Epithelial cell of proximal tubule (primary cell): ENCODE measurements at places on chromosomes 4 and X. TPM values are rescaled to one million over a fixed set of nuclear protein-coding genes. Genes with fewer than 3 reads are reported as not detected.

- no peak for DNase-seq
Observed at GRCh38 chr4:135532132-135532531, 1330.5 kb upstream of the PABPC4L start.

GRCh38 chr4:2301225-2301642 lies 39.3 kb upstream of the MXD4 start:
- DNase-seq: no peak

DNA sequence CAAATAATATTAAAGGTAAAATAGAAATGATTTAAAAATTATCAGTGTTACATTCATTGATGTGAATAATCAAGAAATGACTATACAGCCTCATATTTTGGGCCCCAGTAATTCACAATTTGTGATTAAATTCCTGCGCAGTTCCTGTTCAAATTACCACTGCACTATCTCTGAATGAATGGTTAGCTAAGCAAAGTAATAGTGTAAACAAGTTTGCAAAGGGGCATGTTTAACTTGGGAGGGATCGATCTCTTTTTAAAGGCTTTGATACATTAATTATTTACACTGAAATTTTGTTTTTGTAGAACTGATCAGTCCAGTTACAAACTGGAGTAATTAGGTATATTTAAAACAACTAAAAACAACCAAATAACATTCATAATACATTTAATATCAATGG lies 784.4 kb downstream of the RPA4 start:
- no peak for DNase-seq

DNA sequence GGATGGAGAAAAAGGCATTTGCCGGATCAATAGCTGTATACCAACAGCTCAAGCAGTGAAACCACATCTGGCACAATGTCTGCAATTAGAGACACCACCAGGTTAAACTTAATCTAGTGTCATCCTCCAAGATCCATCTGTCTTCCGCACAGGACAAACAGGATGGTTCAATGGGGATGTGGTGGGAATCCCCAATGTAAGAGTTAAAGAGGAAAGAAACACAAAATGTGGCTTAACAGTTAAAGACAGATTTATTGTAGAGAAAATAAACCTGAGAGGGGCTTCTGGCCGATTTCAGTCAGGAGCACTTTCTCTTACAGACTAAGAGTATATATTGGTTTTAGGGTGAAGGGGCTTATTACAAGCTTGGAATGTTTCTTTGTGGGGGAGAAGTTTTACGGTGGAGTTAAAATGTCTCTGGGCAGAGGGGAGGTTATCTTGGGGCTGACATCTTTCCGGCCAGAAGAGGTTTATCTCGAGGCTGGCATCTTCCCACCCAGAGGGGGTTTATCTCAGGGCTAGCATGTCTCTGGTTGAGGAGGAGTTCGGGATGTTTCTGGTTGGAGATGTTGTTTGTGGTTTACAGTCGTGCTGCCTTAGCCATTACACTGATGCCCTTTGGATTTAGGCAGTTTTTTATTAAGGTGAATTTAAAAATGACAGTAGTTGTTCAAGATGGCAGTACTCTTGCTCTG lies 61.7 kb downstream of the KANTR start:
- no peak for DNase-seq

- no peak for DNase-seq
Observed at GRCh38 chr4:13160920-13161319, 323.2 kb downstream of the RAB28 start.

DNA sequence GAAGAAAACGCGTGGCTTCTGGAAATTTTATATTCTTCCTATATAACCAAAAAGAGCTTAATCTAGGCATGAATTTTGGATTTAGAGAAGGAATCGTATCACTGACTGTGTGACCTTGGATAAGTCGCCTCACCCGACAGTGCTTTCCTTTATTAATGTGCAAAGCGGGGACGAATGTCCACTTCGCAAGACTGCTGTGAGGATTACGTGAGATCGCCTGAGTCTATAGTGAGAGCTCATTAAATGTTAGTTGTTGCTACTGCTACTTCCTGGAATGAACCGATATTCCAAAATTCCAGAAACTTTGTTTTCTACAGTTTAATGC lies 448 bp upstream of the TBC1D8B start:
- DNase-seq: peak; percentile 15

DNA sequence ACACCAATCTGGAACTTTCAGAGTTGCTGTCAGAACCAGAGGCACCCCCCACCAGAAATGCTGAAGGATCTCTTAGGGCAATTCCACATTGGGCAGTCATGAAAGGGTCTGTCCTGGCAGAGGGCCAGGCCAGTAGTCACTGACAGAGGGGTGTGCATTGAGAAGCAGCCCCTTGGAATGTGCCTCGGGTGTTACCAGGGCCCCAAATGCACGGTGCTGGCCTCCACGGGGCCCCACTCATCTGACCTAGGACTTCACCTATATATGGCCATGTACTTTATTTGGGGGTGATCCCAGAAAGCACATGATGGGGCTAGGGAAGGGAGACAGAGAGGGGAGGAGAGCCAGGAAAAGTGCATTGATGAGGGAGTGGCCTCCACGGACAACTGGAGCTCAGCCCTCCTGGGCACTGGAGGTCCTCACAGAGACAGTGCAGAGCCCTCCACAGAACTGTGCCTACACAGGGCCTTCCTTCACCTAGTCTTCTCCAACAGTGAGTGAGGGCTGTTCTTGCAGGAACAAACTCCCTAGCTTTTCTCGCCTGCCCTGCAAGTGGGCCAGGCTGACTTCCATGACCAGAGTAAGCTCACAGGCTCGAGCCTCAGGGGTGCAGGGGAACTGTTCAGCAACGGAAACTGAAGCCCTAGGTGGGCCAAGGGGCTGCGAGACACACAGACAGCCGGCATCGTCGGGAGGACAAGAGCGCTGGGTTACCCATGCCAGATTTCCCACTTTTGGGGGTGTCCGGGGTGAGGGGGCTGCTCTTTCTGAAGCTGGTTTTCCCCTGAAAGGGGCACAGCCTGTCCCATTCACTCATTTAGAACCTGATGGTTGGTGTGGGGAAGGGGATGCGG lies 136.2 kb downstream of the HMX1 start:
- no peak for DNase-seq

- no peak for DNase-seq
Observed at GRCh38 chrX:63761639-63762038, 23.4 kb downstream of the ARHGEF9 start.

DNA sequence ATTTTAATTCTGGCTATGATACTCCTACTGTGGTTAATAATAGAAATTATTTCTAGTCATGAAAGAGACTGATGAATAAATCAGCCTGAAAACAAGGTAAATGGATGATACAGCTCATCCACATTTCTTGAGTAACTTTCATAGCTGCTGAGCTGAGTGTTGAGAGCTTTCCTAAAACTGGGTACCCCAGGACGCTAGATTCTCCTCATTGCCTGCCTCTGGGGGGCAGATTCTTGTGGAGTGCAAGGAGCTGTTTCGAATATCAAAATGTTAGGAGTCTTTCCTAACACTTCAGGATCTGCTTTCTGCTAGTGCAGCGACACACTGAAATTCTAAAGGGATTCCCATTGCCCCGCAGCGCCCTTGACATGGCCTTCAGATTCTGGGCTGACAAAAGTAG lies 2.1 kb downstream of the MND1 start:
- DNase-seq: no peak

DNA sequence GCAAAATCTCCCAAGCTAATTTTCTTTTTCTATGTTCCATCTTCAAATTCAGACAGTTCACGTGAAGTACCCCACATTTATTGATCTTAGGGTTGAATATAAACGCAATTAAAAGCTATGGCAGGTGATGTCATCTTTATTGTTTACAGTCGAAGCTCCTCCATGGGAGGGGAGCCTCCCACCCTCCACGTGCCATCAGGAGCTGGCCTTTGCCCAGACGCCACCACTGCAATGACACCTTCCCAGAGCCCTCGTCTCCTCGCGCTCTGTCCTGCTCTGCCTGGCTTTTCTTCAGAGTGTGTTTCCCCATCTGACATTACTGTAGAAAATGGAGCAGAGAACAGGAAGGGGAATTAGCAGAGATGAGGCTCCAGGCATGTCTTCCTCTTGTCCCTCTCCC lies 18.8 kb upstream of the CYP4V2 start:
- DNase-seq: no peak

DNA sequence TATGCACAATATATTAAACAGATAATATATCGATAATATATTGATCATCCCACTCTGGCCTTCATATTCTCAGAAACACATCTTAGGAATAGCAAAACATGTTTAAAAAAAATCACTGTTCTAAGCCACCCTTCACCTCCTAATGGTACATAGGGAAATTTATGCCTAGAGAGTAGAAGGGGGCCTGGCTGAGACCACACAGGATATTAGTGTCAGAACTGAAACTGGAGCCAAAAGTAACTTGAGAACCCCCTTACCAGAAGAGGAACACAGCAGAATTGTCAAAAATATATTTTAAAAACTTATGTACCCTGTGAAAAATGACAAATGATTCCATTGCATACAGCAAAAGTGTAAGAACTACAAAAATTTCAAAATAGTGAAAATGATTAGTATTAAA lies 173.1 kb downstream of the VSIG4 start:
- DNase-seq: no peak

- DNase-seq: peak; percentile 6
Observed at GRCh38 chr4:45453258-45453853, 670.5 kb downstream of the GABRG1 start.

- DNase-seq: no peak
Observed at GRCh38 chr4:134567461-134567860, 365.9 kb upstream of the PABPC4L start.

GRCh38 chr4:5079581-5079980 lies 28.3 kb downstream of the STK32B start:
- no peak for DNase-seq

Gene IL2
- not detected in 2 replicates for total RNA-seq

Gene CTAG1A
- not detected in 2 replicates for total RNA-seq

Gene PPP2R2C
- total RNA-seq: not detected in 2 replicates

Gene VCX2
- not detected in 2 replicates for total RNA-seq

Gene CYBB
- not detected in 2 replicates for total RNA-seq

Gene SHROOM2
- total RNA-seq: 4.8 and 8.9 TPM in 2 replicates
